ENCODE measurements at places on chromosomes 6 and 20.

DNA sequence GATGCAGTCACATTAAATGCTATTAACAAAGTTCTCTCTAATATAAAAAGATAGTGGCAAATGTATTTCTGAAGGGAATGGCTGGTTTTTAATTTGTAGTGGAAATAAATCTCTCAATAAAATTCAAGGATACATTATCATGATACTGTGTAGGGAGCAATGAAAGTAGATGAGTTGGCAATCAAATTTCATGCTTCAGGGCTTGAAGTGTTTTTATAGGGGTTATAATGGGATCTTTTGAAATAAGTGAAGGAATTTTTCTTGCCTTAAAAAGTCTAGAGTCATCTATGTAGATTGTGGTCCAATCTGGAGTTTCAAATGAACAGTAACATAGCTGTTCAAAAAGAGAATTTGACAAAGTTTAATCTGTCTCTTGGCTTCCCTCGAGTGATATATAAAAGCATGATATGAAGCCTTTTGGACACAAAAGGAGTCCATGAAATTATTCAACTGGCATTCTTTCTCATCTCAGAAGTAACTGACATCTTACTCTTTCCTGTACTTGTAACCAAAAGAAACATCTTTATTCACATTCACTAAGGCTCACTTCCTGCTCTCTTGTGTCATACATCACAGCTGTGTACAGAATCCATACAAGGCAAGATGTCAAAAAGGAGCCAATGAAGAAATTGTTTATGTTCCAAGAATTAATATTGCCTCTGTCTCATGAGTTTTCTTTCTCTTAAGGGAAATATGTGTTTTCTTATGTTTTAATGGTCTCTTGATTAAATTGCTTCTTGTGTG is 591.0 kb upstream of the GJE1 start:
- no peak for DNase-seq

GRCh38 chr6:55199239-55199638 is 24.9 kb downstream of the HCRTR2 start:
- DNase-seq = no peak

- no peak for DNase-seq
These were observed 551.0 kb downstream of the HAO1 start for GRCh38 chr20:7389216-7389615.

DNA sequence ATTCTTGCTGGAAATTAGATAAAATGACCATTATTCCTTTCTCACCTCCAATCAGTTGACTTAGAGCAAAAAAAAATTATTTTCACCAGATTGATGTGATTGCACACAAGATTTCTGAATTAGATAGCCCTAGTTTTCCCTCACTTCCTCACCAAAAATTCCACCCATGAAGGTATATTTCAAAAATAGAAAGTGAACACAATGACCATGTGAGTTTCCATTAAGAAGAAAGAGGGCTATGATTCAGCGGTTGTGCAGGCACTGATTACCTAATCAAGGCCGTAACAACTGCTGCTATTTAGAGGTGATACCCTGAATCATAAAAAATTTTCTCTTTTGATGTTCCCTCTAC is 19.5 kb upstream of the RALGAPA2 start:
- no peak for DNase-seq

- DNase-seq = peak; percentile 14
These were observed 104.9 kb downstream of the RPS12 start for GRCh38 chr6:132919045-132919860.

DNA sequence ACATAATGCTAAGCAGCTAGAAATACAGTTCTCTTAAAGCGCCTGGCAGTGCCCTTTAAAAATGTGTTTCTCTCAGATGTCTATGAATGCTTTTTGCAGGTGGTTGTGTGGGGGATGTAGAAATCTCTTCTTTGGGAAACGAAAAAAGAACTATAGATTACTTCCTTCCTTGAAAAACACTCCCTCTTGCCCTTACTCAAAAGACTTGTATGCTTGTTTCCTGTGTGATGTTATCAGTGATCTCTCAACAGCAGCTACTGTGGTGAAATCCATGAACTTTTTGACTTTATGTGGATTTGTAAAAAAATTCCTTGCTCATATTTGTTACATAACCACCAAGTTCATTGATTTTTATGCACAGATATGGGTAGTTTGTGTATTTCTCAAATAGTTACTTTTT is 916.5 kb downstream of the QKI start:
- DNase-seq = no peak

- DNase-seq = no peak
These were observed 14.2 kb downstream of the FARS2 start for GRCh38 chr6:5275497-5275896.

DNA sequence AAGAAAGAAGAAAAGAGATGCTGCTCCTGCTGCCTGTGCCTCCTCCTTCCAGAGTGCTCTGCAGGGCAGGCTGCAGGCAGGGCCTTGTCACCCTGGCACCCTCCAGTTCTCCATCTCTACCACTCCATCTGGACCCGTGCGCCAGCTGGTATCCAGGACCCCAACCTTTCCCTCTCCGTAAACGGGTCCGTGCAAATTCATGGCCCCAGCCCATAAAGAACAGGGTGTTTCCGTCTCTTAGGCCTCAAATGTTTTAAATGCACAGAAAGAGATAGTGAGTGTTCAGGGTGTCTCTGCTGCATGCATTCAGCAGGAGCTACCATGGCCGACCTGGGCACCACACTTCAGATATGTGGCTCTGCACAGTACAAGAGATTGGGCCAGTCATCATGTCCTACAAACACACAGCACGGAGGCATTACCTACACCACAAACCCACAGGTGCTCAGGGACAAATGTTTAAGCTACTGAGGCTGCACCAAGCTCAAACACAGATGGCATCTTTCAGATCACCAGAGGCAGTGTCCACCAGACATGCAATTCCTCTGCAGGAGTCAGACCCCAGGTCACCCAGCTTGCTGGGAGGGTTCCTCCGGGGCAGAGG is 258.1 kb downstream of the DLL1 start:
- DNase-seq = no peak

GRCh38 chr6:16349544-16349943 is 111.2 kb downstream of the GMPR start:
- no peak for DNase-seq

GRCh38 chr6:145271040-145271439 is 464.3 kb downstream of the EPM2A start:
- DNase-seq = no peak

DNA sequence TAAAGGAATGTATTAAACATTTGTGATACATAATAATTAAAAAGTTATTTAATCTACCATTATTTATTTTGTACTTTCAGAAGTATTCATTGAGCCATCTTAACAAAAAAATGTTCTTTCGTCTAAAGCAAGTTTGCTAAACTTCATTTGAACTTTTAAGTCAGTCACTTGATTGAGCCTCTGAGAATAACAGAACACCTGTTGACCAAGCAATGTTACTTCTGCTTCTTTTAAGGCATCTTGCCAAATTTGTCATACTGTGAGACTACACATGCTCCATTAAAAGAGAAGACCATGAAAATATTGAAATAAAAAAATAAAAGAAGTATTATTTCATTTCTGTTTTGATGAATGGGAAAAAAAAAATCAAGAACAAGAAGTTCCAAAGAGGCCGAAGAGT is 141.8 kb upstream of the BMP5 start:
- no peak for DNase-seq

GRCh38 chr6:10852361-10852960 is 14.1 kb upstream of the MAK start:
- no peak for DNase-seq

DNA sequence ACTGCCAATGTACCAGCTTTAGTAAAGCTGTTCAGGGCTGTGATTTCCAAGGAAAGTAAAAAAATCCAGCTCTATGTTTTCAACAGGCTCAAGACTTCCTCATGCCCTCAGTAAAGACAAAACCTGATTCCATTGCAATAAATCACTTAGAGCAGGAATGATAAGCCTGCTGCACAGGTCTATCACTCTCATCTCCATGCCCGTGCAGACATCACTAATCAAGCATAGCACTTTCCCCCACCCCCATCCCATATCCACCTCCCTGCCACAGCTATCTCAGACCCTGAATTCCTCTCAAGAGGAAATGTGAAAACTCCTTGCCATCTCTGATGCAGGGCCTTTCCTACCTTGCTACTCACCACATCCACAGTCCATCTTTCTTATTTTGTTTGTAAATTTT is 554.9 kb downstream of the MAFB start:
- DNase-seq = no peak

DNA sequence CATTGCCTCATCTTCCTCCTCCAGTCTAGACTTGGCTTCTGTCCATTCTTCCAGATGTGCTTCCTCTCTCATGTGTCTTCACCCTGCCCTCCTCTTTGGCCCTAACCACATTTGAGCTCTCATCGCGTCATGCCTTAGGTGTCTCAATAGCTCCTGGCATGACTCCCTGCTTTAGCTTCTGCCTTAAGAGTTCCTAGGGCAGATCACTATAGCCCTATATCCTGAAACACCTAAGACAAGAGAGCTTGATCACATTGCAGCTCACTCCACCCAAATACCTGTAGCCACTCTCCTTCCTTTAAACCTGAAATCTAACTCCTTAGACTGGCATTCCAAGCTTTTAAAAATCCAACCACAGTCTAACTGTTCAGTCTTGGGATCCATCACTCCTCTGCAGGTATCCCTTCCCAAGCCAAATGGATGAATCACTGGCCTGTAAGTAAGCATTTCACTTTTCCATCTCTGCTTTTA is 69.0 kb upstream of the STXBP5 start:
- peak; percentile 81 for DNase-seq

DNA sequence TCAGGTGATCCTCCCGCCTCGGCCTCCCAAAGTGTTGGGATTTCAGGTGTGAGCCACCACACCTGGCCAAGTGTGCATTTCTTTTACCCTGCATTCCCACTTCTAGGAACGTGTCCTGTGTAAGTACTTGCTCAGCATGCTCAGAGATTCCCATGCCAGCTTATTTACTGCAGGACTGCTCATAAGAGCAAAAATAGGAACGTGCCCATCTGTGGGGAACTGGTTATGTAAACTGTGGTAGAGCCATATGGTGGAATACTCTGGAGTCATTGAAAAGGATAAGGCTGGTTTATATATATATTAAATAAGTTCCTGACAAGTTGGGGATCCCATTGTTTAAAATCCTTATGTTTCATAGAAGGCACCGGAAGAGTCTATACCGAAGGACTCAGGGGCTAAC is 38.2 kb upstream of the FANCE start:
- DNase-seq = no peak

DNA sequence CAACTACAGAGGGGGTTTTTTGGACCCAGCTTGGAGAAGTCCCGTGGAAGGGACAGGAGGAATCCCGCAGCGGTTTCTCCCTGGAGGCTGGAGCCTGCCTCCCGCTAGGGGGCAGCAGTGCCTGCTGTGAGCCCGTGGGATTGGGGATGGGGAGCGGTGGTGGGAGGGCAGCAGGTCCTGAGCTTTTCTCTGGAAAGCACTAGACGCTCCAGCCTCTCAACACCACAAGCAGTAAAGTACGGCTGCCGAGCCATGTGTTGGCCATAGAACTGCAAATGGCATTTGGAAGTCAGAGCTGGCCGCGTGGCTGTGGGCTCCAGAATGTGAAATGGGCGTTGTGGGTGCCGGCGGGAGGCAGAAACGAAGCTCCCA is 47.8 kb downstream of the GMPR start:
- DNase-seq = peak; percentile 16

GRCh38 chr6:150605333-150605732 is 5.6 kb downstream of the PLEKHG1 start:
- no peak for DNase-seq

DNA sequence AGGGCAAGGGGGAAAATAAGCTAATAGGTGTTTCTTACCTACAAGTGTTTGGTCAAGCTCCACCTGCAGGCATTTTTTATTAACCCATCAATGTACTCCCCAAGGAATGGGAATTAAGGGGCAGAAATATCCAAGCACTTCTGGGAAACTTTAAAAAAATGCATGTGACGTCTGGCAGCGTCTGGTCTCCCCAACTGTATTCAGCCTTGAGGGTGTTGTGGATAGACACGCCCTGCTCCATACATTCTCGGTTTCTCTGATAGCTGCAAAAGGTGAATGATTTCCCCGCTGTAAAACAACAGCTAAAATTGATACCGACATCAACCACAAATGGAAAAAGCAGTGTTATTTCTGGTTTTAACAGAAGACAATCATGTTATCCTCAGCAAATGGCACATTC is 2.5 kb upstream of the FOXQ1 start:
- DNase-seq = no peak

GRCh38 chr6:108798670-108799353 is 49.4 kb upstream of the ARMC2 start:
- no peak for DNase-seq

GRCh38 chr6:122107256-122107852 is 292.1 kb upstream of the HSF2 start:
- DNase-seq = no peak

DNA sequence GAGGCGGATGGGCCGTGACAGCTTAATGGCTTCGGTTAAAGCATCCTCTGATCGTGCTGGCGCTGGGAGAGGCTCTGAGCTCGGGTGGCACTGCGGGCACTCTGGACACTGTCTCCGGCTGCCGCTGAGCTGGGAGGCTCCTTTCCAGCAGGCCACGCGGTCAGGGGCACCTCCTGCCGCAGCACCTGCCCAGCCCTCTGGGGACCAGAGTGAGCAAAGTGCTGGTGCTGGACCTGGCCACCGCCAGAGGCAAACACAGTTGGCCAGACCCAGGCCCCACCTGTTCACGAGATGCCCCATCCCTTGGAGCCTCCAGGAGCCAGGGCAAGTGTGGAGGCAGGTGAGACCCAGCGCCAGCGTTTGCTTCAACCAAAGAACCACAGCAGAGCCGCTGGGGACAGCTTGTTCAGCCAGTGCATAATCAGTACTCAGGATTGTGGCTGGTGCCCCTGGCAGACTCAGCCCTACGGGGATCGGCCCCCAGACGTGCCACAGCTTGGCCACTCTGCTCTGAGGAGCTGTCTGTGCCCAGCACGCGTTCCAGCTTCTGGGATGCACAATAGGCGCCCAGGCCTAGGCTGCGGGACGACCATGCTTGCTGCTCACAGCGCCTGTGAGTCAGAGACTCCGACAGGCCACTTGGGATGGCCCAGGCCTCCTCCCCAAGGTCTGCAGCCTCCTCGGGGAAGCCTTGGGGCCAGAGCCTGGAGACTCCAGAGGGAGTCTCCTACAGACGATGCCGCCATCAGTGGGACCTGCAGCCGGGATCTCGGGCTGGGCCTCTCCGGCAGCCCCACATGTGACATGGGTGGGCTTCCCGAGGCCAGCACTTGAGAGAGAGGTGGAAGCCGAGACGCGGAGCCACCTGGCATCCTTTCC is 38.2 kb upstream of the SLCO4A1 start:
- no peak for DNase-seq

DNA sequence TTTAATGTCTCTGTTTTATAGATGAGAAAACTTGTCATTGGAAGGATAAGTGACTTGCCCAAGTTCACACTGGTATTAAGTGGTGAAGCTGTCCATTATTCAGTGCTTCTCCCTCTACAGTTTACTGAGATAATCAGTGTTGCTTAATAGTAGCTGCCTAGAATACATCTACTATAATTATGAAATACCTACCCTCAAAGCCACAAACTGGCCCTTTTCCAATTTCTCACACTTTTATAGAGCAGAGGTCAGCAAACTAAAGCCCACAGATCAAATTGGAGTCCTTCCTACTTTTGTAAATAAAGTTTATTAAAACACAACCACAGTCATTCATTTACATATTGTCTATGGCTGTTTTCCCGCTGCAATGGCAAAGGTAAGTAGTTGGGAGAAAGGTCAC is 73.5 kb downstream of the EYS start:
- DNase-seq = no peak

GRCh38 chr6:80480421-80481157 is 374.1 kb downstream of the BCKDHB start:
- DNase-seq = no peak

Data from HFF-Myc (cell line).